SK-MEL-5 (cell line): ENCODE measurements at places on chromosomes 11 and 22.

DNA sequence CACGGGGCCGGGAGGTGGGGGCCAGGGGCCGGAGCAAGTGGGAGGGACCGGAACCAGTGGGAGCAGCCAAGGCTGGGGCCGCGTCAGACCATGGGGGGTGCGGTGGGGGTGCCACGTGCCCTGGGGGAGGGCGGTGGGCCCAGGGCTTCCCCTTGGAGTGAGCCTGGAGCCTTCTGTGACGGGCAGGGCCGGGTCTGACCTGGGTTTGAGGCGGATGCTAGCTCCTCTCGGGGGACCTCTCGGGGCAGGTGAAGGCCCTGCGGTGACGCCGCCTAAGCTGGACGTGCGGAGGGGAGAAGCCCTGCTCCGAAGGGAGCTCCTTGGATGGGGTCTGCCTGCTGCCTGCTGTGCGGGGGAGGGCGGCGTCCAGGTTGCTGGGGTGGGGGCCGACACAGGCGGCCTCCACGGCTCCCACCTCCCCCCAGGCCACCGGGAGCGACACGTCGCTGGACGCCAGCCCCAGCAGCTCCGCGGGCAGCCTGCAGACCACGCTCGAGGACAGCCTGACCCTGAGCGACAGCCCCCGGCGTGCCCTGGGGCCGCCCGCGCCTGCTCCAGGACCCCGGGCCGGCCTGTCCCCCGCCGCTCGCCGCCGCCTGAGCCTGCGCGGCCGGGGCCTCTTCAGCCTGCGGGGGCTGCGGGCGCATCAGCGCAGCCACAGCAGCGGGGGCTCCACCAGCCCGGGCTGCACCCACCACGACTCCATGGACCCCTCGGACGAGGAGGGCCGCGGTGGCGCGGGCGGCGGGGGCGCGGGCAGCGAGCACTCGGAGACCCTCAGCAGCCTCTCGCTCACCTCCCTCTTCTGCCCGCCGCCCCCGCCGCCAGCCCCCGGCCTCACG, 115.0 kb downstream of the CACNA1I start:
- DNase-seq: no peak

DNA sequence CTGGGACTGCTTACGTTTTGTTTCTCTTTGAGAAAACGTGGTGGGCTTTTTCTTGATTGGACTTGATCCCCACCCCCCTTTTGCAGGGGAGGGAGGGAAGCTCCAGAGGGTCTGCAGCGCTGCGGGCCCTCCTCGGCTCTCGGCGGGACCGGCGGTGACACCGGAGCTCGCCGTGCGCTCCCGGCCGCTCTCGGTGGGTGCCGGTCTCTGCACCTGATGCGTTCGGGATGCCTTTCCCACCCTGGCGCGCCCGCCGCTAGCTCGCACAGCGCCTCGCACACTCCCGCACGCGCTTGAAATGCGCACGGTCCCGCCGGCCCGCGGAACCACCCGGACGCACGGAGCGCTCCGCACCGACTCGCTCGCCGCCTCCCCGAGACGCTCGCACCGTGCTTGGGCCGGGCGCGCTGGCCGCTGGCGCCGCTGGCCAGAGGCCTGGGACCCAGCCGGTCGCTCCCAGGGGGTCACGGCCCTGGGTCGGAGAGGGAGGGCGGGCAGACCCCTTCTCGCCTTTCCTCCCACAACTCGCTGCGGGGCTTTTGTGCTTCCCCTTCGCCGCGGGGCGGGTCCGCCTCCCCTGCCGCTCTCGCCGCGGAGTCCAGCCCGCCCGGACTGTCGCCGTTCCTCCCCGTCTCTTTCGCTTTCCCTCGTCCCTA, 1.0 kb downstream of the ZBTB16 start:
- DNase-seq: no peak

- DNase-seq: no peak
These were observed 3.2 kb downstream of the EHF start for GRCh38 chr11:34624069-34624468.

- no peak for DNase-seq
These were observed 35.2 kb downstream of the BTG4 start for GRCh38 chr11:111476956-111477355.

DNA sequence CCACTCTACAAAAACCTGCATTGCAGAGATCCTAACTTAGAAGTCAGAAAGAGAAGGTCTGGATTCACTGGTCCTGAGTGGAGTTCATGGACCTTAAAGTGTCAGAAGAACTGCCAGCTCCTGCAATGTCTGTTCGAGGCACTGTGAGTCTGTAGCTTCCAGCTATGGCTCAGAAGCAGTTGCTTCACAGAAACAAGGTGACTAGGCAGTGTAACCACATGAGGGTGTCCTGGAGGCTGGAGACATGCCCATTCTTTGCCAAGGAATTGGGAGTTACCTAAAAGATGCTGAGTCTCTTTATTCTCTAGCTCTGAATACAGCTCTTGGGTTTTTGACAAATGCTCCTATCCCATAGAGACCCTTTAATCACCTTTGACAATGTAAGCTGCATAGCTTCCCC, 130.5 kb downstream of the SPON1 start:
- DNase-seq: no peak

DNA sequence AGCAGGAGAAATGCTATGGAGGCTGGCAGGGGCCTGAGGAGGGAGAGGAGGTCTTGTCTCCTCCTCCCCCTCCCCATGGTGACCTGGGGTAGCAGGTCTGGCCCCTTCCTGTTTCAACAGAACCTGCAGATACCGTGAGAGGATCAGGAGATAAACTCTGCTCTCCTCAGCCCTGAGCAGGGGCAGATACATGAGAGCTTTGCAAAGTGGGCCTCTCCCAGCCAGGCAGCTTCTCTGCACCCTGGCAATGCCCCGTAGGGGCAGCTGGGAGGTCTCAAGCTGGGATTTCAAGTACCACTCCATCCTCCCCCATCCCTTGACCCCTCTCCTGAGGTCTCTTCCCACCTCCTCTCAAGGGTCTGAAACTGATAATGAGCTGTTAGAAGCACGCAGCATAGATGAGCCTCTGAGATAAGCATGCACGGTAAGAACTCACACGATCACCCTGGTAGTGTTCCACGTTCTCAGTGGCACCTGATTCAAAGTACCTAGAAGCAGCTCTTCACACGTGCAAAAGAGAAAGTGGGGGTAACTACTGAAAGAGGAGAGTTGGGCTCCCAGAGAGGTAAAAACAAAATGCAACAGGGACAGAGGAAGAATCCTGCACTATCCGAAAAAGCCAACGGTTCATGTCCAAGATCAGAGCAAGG, 4.9 kb upstream of the CCDC86 start:
- no peak for DNase-seq

DNA sequence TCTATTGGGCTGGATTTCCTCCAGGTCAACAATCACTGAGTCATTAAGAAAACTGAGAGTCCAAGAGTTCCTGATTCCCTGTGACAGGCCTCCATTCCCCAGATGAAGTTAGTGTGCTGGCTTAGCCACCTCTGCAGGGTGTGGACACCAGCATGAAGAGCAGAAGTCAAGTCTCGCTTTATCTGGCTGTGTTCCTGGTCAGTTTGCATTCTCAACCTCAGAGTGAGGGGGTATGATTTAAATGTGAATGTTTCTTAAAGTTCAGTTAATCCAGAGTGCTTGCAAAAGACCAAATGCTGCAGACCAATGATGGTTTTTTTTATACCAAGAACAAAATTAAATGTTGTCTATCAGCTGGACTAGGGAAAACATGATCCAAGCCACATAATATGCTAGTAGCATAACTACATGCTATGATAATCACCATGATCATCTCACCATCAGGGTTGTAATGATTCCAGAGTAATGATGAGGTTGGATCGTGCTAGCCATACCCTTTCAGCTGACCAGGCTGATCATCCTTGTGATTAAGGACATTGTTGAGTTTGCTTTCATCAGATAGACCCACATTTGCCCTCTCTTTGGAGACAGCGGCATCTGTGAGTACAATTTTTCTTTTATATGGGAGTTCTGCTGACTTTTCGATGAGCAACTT, 145.8 kb upstream of the ARHGAP20 start:
- no peak for DNase-seq

- peak; percentile 71 for DNase-seq
These were observed 13.5 kb downstream of the PGA5 start for GRCh38 chr11:61254403-61255025.

- no peak for DNase-seq
These were observed 10.3 kb upstream of the POLA2 start for GRCh38 chr11:65251476-65251875.

- DNase-seq: no peak
These were observed 120.9 kb downstream of the ST3GAL4 start for GRCh38 chr11:126476266-126476924.

DNA sequence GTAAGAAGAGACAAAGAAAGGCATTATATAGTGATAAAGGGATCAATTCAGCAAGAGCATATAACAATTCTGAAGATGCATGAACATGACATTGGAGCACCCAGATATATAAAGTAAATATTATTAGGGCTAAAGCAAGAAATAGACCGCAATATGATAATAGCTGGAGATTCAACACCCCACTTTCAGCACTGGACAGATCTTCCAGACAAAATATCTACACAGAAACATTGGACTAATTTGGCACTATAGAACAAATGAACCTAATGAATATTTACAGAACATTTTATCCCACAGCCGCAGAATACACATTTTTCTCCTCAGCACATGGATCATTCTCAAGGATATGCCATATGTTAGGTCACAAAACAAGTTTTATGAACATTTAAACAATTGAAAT, 633.1 kb downstream of the JRKL start:
- DNase-seq: no peak

GRCh38 chr11:396511-396947, 2.5 kb downstream of the PKP3 start:
- DNase-seq: no peak

GRCh38 chr11:30852645-30853044, 266.5 kb upstream of the MPPED2 start:
- DNase-seq: no peak

GRCh38 chr11:45871638-45872037, 13.8 kb upstream of the MAPK8IP1 start:
- no peak for DNase-seq

DNA sequence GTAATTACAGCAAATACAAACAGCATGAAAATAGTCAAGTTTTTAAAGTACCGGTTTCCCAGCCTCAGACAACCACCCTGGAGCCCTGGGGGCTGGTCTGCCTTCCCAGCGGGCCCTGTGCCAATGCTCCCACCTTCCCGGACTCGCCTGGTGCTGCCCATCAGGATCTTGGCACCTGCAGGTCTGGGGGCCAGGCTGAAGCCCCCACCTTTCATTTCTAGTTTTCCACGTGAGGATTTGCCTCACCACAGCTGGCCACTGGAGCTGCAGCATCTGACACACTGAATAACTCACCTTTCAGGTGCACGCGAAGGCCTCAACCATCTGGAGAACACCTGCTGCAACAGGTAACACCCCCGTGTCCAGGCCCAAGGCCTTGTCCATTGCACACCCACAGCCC, 108.7 kb upstream of the THY1 start:
- DNase-seq: no peak
